ENCODE measurements at places on chromosomes 12 and 14.

DNA sequence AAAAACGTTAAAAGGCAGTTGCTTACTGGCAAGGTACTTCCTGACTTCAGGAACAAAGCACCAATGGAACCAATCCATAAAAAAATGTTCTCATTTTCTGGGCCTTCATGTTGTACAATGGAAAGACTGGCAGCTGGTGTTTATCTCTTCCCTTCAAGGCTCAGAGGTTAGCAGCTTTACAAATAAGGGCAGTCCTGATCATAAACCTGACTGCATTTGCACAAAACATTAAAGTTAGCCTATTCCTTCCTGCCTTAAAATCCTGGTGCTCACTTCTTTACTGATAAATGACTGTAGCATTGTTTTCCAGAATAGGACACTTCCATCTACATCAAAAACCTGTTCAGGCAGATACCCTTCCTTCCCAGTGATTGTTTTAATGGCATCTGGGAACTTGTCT, 19.2 kb downstream of the IL26 start:
- no peak for DNase-seq

DNA sequence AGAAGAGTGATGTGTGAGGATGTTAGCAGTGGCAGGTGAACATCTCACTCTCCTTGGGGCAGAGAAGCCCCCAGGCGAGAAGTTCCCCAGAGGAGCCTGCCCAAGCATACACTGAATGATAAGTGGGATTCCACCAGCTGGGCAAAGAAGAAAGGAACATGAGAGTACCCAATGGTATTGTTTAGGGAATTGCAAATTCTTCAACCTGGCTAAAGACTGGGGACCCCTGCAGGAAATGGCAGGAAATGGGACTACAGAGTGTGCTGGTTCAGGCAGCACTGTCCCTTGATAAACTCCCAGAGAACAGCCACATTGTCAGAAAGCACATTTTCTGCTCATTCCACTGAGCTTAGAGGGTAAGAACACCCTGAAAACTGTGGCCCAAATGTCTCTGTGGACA, 121.3 kb downstream of the RPS29 start:
- no peak for DNase-seq

- DNase-seq, result no peak
Observed at GRCh38 chr14:100375266-100375962, 52.3 kb downstream of the SLC25A47 start.

DNA sequence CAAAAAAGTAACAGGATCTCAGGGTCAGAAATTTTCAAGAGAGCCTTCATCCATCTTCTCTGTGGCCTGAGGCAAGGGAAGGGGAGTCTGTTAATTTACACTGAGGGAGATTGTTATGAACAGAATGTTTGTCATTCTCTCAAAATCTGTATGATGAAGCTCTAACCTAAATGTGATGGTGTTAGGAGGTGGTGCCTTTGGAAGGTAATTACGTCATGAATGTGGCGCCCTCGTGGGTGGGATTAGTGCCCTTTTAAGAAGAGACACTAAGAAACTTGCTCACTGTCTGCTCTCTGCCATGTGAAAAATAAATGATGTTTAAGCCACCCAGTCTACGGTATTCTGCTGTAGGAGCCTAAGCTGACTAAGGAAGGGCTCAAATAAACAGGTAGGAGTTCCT, 521.6 kb downstream of the SNAPC1 start:
- no peak for DNase-seq

DNA sequence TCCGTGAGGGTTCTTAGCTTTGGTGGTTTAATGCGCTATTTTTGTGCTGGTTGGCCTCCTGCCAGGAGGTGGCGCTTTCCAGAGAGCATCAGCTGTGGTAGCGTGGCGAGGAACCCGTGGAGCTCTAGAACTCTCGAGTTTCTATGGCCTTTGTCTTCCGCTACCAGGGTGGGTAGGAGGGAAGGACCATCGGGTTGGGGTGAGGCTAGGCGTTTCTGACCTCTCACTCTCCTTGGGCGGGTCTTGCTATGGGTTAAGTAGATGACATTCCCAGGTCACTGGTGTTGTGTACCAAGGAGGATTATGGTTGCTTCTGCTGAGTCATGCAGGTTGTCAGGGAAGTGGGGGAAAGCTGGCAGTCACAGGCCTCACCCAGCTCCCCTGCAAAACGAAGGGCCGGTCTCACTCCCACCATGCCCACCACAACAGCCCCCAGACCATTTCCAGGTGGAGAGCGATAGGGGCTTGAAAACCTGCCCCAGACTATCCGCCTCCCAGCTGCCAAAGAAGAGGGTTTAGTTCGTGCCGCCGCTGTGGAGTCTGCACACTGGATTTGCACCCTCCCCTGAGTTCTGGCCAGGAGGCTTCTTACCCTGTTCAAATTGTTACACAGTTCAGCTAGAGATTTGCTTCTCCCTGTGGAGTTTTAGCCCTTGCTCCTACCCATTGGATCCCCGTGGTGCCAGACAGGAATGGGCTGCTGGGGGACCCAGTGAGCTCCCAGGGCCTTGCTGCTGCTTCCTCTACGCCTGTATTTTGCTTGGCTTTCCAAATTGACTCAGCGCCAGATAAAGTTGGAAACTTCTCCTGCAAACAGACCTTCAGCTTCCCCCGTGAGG, 21.9 kb downstream of the RNFT2 start:
- peak; percentile 20 for DNase-seq

- DNase-seq, result no peak
Observed at GRCh38 chr12:83157604-83158003, 470.9 kb downstream of the TMTC2 start.

DNA sequence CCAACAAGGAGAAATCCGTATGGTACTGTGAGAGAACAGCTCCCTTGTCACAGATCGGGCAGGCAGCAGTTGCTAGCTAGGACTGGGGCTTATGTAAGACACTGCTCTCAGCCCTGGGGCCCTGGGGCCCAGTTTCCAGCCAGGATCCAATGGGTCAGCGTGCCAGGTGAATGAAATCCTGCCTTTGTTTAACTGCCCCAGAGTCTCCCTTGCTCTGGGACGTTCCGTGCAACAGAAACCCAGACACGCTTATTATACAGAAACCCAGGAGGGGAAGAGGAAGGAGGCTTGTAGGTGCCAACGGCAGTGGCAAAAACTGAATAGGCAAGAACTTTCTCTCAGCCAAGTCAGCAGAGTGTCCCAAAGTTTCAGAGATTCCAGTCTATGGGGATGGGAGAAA, 110.6 kb downstream of the DIO2 start:
- no peak for DNase-seq

GRCh38 chr12:27018037-27018436, 3.9 kb upstream of the TM7SF3 start:
- DNase-seq, result no peak

- DNase-seq, result no peak
Observed at GRCh38 chr14:72539661-72540315, 354.1 kb downstream of the DPF3 start.

DNA sequence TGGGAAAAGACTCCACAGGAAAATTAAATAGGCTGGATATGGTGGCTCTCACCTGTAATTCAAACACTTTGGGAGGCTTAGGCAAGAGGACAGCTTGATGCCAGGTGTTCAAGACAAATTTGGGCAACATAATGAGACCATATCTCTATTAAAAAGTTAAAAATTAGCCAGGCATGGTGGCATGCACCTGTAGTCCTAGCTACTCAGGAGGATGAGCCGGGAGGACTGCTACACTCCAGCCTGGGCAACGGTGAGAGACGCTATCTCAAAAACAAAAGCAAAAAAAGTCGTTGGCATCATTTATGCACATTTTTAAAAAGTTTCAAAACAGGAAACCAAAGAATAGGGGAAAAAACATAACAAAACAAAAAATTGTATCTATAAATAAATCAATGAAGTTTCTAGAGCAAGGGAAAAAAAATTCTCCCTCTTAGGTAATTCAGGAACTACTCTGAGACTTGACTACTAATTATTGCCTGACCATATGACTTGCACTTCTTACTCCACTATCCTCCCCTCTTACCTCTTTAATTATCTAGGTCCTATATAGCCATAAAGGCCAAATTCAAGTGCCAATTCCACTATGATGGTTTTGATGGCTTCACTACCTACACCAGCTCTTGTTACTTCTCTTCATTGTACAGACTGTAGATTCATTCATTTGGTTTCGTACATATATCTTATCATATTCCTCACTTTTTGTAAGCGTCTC, 1.6 kb downstream of the METTL3 start:
- DNase-seq, result no peak

DNA sequence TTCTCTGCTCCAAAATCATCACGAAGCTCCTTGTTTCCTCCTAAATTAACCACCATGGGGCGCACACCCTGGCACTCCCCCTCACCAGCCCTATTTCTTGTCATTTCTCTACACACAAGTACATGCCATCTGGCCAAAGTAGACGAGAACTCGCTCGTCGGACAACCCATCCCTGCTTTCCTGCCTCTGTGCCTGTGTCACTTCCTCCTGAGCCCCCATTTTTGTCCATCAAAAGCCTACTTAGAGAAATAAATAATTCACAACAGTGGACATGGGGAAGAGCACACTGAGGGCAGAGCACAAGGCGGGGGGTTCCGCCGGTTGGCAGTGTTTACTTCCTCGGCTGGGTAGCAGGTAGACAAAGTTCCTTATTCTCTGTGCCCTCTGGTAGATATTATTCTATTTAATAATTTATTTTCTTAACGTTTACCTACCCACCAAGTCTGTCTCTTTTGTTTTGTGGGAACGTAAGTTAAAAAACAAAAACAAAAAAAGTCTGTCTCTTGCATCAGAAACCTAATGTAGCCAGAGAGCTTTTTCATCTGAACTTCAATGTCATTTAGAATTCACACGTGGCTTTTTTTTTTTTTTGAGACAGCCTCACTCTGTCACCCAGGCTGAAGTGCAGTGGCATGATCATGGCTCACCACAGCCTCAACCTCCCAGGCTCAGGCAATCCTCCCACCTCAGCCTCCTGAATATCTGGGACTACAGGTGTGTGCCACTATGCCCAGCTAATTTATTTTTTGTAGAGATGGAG, 6.0 kb downstream of the VPS37B start:
- no peak for DNase-seq

DNA sequence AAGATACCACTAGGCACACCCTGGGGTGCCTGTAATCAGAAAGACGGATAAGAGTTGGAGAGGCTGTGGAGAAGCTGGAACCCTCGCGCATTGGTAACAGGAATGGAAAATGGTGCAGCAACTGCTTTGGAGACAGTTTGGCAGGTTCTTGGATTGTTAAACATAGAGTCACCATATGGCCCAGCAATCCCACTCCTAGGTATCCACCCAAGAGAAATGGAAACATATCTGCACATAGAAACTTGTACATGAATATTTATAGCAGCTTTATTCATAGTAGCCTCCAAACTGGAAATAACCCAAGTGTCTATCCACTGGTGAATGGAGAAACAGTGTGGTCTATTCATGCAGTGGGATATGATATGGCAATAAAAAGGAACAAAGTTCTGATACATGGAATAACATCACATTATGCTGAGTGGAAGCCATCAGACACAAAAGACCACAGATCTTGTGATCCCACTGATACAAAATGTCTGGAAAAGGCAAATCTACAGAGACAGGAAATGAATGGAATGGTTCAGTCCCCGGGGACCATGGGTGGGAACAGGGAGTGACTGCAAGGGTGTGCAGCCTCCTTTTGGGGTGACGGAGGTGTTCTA, 45.4 kb downstream of the JAG2 start:
- no peak for DNase-seq

DNA sequence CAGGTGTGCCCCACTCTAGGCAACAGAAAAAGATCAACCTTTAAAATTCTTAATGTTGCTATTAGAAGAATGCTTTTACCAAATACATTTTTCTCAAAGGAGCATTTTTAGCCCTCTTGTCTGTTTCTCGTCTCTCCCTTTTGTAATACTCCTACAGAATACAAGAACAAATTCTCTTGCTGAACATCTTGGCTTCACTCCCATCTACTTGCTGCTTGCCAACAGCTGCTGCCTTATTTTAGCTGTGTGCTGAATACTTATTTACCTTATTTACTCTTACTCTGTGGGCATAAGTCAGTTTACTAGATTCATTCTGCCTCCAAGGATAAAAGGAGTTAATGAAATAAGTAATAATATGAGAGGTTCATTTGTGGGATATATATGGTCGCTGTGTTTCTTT, 70.8 kb downstream of the POLR3B start:
- no peak for DNase-seq

- DNase-seq, result no peak
Observed at GRCh38 chr12:41576925-41577324, 388.8 kb downstream of the PDZRN4 start.

GRCh38 chr14:92680781-92681650, 67.4 kb downstream of the LGMN start:
- peak; percentile 47 for DNase-seq

- DNase-seq, result peak; percentile 21
Observed at GRCh38 chr14:65850429-65851135, 438.1 kb downstream of the FUT8 start.

DNA sequence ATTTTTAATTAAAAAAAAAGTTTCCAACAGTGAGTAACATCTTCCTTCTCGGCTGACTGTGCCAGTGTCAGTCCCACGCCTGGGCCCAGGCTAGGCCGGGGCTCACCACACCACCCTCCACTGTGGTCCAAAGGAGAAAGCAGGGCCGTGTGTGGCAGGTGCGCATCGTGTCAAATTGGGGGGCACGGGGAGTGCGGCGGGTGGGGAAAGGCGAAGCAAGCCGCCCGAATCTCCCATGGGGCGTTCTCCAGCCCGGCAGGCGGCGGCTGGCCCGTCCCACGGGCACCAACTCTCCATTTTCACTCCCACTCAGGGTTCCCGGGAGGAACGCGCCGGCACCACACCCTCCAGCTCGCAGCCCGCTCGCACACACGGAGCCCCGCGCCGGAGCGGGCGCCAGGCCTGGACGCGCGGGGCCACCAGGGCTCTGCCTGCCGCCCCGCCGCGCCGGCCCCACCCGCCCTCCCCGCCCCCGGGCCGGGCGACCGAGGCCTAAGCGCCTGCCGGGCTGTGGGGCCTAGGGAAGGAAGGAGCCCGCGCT, 604 bp downstream of the EEA1 start:
- peak; percentile 10 for DNase-seq

DNA sequence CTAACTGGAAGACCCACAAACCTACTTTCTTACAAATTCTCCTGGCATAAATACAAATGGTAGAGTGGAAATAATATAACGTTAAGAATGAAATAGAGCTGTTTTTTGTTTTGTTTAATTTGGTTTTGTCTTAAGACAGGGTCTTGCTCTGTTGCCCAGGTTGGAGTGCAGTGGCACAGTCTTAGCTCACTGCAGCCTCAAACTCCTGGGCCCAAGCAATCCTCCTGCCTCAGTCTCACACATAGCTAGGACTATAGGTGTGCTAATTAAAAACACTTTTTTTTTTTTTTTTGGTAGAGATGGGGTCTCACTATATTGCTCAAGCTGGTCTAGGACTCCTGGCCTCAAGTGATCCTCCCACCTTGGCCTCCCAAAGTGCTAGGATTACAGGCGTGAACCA, 4.1 kb upstream of the DHH start:
- DNase-seq, result no peak

All from T follicular helper cell (primary cell).